ENCODE measurements at places on chromosomes 3 and 15.

GRCh38 chr15:74261041-74261440 lies 24.9 kb downstream of the CCDC33 start:
- no peak for DNase-seq

DNA sequence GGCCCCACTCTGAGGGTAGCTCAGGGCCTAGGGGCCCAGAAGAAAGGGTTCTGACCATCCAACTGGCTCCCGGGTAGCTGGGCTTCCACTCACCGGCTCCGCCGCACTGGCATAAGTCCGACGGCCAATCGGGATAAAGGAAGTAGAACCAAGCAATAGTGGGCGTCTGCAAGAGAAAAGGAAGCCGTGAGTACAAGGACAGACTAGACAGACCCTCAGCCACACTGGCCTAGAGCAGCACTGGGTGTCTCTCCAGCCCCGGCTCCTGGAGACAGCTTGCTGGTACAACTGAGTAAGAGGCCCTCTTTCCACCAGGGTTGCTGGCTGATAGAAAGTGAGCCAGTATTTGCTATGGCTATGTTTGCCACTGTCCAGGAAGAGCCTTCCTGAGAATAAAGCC lies 22.4 kb downstream of the BDH1 start:
- DNase-seq: no peak

DNA sequence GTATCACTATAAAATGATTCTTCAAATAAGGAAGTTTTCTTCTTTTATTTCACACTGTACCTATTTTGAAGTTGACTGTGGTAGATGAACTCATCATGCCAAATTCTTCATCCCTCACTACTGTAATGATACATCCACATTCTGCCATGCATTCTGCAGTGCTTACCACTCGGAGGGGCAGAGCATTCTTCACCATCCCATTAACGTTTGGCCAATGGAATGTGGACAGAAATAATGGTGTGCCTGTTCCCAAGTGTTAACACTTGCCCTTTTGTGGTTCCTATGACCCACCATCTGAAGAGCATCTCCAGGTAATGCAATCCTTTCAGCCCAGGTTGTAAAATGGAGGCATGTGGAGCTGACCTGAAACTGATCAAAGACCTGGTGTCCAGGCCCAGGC lies 18.6 kb downstream of the GOLIM4 start:
- no peak for DNase-seq

DNA sequence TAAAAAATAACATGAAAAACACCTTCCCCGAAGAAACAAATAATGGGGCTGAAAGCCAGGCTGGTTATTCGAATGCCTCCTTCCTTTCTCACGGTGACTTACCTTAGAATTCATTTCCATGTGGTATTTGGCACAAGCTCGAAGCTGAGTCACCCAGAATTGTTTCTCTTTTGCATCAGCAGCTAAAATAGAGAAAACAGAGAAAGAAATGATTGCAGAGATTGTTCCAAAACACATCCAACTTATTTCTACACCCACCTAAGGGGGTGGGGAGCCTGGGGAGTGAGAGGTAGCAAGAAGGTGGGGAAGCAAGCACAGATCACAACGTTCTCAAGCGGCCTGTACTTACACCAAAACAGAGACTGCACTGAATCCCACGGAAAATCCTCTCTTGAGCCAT lies 104.7 kb downstream of the OSBPL10 start:
- DNase-seq: no peak

DNA sequence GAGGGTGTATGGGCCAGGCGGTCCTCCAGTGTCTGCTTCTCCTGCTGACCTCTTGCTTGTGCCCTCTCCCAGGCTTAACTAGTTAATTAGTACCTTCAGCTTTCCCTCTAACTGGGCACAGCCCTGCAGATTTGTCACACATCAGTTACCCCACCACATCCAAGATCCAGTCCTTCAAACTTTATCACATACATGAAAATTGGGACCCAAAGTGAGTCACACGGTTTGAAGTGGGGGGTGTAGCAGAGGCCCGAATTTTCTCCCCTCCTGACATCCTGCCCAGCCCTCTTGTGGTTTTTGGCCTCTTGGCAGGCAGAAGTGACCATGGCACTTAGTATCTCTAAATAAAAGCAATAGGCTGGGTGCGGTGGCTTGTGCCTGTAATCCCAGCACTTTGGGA lies 3.9 kb downstream of the MAPKAPK3 start:
- DNase-seq: no peak

DNA sequence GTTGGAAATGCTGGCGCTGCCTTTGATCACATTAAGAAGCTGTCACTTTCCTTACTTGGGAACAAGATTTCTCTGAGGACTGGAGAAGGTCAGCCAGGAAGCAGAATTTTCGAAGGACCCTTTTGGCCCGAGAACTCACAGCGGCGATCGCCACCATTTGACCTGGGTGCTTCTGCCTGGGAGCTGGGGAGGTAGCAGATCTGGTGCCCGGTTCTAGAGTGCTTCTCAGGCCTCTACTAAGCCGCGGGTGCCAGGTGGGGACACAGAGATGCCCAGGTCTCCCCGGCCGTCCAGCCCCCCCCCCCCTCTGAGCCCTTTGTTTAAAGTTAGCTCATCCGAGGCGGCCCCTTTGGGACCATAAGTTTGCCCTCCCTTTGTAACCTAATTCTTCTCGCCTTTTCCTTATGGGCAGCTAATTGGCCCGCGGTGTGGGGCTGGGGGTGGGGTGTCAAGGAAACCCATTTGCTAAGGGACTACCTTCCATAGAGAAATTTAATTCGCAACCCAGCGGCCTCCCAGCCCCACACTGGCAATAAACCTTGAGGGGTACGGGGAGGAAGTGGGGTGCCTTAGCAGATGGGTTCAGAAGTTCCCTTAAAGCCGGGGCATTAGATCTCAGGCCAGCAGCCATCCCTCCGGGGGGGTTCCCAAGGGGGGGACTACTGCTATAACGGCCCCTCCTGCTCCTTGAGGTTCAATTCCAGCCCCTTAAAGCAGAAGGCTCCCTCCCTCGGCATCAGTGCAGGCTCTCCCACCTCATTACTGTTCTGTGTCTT lies 1.9 kb downstream of the GATA2 start:
- no peak for DNase-seq

GRCh38 chr3:161171113-161171512 lies 50.0 kb upstream of the NMD3 start:
- no peak for DNase-seq

GRCh38 chr15:58487041-58487723 lies 55.4 kb downstream of the LIPC start:
- DNase-seq: no peak

GRCh38 chr3:195356151-195357086 lies 85.5 kb upstream of the XXYLT1 start:
- no peak for DNase-seq

DNA sequence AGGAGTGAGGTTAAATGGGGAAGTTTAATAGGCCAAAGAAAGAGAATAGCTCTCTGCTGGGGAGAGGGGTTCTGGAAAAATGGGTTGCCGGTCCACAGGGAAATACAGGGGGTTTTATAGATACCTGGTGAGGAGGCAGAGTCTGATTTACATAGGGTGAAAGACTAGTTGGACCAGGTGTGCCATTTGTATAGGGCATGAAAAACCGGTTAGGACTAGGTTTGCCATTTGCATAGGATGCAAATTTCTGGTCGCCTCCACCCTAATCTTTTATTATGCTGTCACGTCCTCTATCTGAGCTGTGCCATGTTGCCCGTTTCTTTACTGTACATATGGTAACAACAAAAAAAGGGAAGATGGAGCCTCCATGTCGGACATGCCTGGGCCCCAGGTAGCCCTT lies 960.1 kb downstream of the FHIT start:
- DNase-seq: no peak

- DNase-seq: no peak
Observed at GRCh38 chr15:71691458-71692417, 118.6 kb upstream of the NR2E3 start.

DNA sequence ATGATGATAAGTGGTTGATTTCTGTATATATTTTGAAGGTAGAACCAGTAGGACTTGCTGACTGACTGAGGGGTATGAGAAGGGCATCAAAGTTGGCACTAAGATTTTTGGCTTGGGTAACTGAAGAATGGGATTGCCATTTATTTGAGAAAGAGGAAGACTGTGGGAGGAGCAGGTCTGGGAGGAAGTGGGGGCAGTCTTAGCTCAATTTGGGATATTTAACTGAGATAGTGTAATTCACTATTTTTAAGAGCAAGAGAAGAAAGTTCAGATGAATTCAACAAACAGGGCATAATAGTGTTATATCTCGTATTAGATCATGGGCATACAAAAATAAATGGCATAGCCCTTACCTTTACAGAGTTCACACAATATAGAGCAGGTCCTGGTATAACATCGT lies 1.7 kb downstream of the BUB1B start:
- no peak for DNase-seq

- DNase-seq: no peak
Observed at GRCh38 chr3:109268181-109268580, 48.1 kb downstream of the DPPA2 start.

DNA sequence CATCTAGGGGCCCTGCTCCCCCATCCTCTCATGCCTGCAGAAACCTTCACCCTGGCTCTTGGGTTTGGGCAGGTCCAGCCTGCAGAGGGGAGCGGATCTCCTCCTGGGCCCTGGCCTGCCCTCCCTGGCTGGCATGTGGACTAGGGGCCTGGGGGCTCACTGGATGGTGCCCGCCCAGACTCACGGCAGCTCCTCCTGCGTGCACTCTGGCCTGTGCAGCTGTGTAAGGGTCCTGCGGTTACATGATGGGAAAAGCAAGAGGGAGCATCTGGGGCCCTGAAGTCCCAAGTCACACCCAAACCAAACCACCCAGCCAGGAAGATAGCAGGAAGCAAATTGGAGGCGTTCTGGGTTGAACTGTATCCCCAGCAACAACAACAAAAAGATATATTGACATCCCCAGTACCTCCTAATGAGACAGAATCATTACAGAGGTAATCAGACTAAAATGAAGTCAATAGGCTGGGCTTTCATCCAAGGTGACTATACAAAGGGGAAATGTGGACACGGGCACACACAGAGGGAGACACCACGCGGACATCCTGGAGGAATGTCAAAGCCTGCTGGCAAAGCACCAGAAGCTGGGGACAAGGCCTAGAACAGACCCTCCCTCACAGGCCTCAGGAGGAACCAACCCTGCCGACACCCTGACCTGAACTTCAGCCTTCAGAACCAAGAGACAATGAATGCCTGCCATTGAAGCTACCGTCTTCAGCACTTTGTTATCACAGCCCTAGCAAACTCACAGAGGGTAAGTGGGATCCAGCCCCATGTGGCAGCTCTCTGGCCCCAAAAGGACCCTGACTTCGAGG lies 10.4 kb upstream of the CLK3 start:
- no peak for DNase-seq
